ENCODE measurements at places on chromosomes 3 and 15.

DNA sequence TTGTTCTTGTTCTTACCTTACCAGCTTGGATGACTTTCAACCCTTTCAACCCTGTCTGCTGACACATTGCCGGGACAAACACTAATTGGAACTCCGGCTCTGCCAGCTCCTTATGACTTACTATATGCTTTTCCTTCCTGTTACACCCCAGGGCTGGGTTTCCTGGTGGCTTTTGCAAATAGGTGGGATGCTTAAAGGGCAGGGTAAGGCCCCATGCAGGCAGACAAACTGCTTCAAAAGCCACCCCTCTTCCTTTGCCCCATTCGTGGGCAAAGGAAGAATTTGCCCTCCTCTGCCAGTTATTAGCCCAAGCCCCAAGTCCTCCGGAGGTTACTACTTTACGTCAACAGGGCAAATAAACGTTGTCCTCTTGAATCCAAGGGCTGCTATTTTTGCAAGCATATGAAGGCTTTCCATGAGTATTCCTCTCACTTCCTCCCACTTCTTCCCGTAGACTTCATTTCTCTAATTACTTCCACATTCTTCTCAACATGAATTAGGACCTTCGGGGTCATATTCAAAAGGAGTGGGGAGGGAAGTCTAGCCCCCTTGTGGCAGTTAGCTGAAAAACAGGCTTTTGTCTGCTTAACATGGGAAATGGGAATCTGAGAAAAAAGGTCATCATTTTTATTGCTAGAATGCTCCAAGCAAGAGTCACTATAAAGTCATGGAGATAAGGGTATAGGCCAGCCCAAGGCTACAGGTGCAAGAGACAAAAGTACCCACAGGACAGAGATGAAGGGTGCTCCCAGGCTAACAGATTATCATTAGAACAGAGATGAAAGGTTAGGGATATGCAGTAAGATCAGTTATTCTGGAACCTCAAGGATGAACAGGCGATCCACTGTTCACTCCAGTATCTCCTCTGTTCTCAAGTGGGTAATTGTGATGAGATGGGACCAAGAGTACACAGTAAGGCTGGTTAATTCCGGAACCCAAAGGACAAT, 56.3 kb upstream of the FSTL1 start:
- DNase-seq, result no peak

GRCh38 chr15:34248190-34248589, 23.4 kb downstream of the EMC4 start:
- DNase-seq, result no peak

DNA sequence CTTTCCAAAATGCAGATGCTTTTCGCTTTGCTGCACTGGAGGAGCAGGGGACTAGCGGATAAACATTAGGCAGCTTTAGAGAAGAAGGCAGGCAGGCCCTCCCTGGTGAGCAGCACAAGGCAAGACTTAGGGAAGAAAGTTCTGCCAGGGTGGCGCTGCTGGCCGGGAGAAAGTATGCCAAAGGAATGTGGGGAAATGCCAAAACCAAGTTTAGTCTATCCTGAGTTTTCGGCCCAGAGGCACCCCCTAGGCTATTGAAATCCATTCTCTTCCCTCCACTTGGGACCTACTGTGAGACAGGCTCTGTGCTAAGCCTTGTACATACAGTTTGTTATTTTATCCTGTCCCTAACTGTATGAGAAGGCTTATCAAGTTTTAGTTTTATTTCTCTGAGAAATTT, 9.2 kb downstream of the SHC4 start:
- no peak for DNase-seq

DNA sequence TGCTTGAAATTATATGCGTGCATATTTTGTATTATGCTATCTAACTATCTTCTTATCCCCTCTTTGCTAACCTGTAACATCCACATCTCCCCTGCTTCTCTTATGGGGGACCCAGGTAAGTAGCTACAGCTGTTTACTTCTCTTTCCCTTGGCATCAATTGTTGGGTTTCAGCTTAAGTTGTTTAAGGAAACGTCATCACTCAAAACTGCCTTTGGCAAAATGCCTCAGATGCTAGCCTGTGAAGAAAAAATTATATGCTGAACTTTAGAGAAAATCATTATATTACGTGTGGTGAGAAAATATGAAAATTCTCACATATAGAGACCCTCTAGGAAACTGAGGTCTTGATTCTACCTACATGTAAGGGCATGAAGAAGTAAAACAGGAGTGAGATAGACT, 447.0 kb upstream of the NECTIN3 start:
- DNase-seq, result no peak

- no peak for DNase-seq
Measured at GRCh38 chr15:73812806-73813465, 59.8 kb upstream of the INSYN1 start.

DNA sequence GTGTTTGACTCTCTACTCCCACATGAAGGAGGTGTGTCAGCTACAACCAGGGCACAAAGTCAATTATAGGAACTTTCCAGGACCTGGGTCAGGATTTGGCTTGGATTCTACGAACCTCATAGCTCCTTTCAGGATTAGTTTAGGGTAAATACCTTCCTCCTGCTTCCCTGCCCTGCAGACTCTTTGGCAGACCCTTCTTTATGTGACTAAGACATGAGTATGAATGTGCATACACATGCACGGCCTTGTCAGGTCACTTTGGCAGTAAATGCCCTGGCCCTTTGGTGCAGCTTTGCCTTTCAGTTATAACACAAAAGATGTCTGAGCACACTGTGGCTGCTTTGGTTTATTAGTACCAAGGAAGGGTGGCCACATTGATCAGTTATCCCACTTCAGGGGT, 68.9 kb downstream of the GHSR start:
- no peak for DNase-seq

DNA sequence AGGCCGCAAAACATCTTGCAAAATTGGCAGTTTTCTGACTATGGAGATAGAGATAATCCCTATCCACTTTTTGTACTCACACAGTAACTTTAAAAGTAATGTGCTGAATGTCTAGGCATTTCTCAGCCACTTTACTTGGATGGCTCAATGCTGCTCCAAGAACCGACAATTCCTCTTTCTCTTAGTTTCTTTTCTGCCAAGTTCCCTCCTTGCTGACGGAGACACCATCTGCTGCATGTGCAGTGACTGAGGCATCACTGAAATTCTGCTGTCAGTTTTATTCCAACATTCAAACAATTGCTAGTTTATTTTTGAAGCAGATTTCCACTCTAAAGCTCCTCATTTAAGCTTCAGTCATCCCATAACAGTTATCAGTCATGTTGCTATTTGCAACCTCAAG, 116.0 kb upstream of the RBMS3 start:
- no peak for DNase-seq

DNA sequence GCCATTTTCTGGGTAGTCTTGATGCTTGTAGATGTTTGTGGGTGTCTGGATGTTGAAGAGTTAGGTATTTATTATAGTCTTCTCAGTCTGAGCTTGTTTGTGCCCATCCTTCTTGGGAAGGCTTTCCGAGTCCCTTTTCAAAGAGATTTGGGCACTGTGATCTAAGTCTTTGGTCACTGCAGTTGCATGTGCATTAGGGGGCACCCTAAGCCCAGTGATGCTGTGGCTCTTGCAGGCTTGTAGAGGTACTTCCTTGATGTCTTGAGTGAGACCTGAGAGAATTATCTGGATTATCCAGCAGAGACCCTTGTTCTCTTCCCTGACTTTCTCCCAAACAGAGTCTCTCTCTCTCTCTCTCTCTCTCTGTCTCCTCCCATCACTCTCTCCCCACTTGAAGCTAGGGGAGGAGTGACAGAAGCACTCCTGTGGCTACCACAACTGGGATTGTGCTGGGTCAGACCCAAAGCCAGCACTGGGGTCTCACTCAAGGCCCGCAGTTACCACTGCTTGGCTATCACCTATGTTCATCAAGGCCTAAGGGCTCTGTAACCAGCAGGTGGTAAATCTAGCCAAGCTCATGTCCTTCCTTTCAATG, 68.5 kb downstream of the TMCO5A start:
- peak; percentile 24 for DNase-seq

DNA sequence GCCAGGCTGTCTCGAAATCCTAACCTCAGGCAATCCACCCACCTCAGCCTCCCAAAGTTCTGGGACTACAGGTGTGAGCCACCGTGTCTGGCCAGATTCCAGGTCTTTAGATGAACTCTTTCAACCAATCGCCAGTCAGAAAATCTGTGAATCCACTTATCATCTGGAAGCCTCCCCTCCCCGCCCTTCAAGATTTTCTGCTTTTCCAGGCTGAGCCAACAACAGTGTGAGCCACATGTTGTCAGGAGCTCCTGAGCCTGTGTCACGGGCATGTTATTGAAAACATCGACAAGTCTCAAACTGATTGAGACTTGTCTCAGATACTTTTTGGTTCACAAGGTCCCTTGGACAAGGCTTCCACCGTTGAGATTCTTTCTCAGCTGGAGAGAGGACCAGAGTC, 52.0 kb upstream of the TRPM1 start:
- no peak for DNase-seq

DNA sequence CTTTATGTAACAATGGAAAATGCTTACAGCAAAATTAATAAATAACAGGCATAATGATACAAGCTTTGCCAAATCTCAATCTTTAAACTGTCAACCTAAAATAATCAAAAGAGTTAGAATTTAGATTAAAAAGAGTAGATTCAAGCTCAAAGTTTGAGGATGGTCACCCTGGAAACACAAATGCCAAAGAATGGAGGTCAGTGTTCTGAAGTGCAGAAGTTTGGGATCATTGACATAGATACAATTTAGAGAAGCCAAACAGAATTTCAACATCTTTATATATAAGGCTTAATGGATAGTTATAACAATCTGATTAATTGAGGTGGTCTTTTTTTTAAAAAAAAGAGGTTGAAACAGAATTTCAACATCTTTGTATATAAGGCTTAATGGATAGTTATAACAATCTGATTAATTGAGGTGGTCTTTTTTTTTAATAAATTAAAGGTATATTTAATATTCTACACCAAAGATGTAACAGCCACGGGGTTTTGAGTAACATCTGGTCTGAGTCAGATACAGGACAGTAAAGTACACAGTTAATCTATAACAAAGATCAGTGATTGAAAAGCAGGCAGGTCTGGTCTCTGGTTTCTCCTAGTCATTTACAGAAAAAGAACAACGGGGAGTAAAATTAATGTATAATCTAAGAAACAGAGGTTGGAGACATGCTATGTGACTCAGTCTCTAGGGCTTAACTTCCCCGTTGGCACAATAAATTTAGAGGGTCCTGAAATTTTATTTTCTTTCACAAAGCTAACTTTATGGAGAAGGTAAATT, 490.7 kb downstream of the GBE1 start:
- DNase-seq, result no peak

DNA sequence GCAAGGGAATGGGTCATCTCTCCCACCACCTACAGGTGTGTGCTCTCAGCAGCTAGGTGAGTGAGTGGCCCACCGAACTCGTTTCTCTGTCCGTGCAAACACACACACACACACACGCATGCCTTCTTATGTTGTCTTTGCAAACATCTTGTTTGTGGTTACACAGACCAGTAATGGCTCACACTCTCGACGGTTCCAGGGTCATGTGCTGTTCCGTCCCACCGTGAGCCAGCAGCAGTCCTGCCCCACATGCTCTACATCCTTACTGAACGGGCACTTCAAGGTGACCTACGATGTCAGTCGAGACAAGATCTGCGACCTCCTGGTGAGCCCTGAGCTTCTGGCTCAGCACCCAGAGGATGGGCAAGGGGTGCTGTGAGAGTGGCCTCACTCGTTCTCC, 4.3 kb downstream of the ITIH1 start:
- no peak for DNase-seq

DNA sequence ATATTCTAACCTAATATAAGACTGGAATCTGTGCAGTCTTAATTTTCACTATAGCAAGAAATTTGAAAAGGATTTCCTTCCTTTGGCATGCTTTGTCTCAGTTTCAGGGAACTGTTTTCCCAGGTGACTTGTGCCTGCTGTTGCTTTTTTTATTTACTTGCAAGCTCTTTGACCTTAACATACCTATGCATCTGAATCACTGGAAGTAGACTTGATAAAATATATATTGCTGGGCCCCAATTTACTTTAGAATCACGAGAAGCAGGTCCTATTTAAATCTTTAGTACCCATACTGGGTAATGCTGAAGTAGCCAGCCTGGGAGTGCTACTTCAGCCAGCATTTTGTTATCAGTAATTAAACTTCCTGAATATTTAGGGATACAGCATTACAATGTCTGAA, 257.9 kb upstream of the ALCAM start:
- DNase-seq, result no peak

GRCh38 chr3:51680196-51680595, 9.1 kb downstream of the TEX264 start:
- DNase-seq, result no peak

- DNase-seq, result no peak
Measured at GRCh38 chr15:54101664-54102270, 123.5 kb downstream of the UNC13C start.

DNA sequence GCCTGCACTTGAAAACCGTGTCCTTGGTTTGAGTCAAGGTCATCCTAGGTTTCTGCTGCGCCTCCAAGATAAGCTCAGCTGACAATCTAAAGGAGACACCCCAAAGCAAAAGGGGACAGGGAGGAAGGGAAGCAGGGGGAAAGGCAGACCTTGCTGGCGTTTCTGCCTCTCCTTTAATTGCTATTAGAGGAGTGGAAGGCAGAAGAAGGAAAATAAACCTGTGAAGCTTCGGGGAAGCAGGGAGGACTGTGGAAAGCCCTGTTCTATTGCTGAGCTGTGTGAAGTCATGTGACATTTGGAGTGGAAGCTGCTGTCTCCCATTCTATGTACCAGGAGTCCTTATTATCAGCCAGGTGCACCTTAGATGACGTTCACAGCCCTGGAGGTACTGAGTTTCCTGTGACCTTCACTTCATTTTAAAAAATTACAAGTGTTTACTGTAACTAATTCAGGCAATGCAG, 21.5 kb upstream of the CHD2 start:
- no peak for DNase-seq

GRCh38 chr3:127745656-127746399, 73.1 kb downstream of the ABTB1 start:
- no peak for DNase-seq

DNA sequence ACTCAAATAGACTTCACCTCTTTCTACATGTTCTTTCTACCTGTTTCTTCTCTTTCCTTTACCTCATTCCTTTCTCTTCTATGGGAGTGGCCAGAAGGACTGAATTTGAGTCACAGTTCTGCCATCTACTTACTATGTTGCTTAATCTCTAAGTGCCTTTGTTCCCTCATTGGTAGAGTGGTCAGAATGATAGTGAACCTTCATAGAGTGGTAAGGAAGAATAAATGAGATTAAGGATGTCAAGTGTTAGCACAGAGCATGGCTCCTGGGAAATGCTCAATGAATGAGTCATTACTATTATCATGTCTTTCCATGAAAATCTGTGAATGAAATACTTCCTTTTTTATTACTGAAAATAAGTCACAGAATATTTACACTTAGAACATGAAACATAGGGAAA, 17.5 kb downstream of the TMEM207 start:
- DNase-seq, result no peak

GRCh38 chr15:43762824-43763223, 13.9 kb downstream of the ELL3 start:
- DNase-seq, result no peak
